HS-5 (cell line): ENCODE measurements at places on chromosomes 6 and 20.

DNA sequence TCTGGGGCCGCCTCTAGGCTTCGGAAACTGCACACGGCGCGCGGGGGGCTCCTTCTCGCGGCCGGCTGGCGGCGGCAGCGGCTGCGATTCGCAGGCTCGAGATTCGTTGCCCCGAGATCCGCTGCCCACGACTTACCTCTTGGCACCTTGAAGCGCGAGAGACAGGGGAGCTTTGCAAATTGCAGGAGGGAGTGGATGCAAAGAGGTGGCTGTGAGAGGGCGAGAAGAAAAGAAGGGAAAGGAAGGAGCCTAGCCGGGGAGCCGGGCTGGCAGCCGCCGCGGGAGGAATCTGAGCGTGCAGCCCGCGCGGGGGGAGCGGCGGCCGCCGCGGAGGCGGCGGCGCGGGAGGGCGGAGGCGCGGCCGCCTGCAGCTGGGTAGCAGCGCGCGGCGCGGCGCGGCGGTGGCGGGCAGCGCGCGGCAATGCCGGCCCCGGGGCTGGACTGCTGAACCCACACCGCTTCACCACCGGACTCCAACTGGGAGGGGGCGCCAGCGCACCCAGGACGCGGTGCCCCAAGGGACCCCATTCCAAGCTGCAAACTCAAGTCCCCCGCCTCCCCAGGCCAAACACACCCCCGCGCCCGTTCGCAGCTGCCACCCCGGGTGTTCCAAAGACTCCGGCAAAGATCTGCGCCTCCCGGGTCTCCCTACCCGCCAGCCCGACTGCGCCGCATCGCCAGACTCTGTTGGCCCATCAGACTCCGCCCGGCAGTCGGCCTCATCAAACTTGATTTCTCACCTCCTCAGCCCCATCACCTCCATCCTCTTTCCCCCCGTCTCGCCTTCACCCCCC, 44.2 kb upstream of the SUPT3H start:
- DNase-seq = no peak

DNA sequence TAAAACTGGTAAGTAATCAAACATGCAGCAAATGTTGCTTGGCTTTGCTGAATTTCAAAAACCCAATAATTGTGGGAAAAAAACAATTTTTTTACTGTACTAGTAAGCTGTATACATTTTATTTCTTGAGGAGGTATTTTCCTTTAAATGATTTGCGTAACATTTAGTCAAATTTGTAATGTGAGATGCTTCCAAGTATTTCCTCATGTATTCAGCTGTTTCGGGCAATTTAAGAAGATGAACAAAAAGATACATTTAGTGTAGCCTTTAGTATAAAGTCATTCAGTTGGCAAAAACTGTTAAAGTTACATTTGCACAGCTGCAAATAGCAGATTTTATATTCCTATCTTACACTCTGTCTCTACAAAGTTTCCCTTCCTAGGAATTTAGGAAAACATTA, 186.1 kb upstream of the SCGN start:
- no peak for DNase-seq

- DNase-seq = no peak
Observed at GRCh38 chr6:167210375-167211294, 52.9 kb upstream of the GPR31 start.

GRCh38 chr20:51695574-51696303, 72.5 kb downstream of the ATP9A start:
- DNase-seq = peak; percentile 92

- no peak for DNase-seq
Observed at GRCh38 chr6:137283940-137284810, 65.0 kb upstream of the IFNGR1 start.

GRCh38 chr6:1087154-1087843, 224.6 kb upstream of the FOXQ1 start:
- no peak for DNase-seq
